ENCODE measurements at places on chromosomes 2 and 18. TPM values are rescaled to one million over a fixed set of nuclear protein-coding genes. Genes with fewer than 3 reads are reported as not detected.

TMEM37 gene
- polyA plus RNA-seq, result 8.3 TPM

DNA sequence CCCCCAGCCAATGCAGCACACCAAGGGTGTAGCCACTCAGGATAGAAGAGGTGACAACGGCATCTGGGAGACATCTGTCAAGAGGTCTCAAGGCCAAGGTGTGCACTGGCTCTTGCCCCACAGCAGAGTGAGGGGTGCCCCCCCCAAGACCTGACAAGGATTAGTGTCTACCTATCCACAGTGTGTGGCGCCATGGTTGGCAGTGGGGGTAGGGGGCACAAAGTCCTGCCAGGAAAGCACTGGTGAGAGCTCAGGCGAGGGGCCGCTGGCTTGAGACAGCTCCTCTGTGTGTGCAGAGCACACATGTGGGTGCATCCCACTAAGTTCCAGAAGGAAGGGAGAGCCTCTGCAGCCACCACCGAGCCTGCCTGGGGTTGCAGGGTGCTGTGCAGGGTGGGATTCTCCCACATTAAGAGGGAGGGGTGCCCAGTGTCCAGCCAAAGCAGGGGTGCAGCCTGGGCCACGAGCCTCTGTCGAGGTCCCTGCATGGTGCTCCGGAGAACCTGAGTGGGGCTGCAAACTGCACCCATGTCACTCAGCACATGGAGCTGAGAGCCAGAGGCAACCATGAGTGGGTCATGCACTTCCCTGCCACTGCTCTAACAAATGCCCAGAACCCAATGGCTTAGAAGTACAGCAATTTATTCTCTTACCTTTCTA lies 311.2 kb upstream of the HDAC4 start:
- no peak for DNase-seq

CAPN14 gene
- not detected for polyA plus RNA-seq

PMAIP1 gene
- 53.9 TPM for polyA plus RNA-seq

OTOF gene
- 22.7 TPM for polyA plus RNA-seq

- no peak for DNase-seq
These were observed 24.5 kb downstream of the SLC66A2 start for GRCh38 chr18:79926715-79927606.

DNA sequence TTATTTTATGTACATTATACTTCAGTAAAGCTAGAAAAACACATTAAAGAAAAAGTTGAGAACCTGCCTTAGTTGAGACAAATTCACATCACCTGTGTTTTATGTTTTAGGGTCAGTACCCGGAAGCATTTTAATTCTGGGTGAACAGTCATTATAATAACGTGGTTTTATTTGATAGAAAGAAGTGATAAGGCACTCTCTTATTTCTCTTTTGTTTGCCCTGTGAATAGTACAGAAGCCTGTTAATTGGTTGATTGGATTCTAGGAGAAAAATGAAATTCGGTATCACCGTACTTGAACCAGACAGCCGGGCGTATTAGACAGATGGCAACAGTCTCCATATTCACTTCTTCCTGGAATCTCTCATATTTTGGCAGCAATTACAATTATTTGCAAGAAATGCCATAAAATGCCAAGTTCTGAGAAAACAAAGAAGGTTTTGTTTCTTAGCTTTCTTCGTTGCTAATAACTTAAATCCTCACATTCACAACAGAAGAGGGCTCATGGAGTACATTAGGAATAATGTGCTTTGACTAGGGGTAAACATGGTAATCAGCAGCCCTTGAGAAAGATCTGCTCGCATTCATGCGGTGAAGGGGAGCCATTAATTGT lies 168.7 kb upstream of the RASGRP3 start:
- DNase-seq, result no peak
